ENCODE measurements at places on chromosomes 3 and 15. TPM values are rescaled to one million over a fixed set of nuclear protein-coding genes. Genes with fewer than 3 reads are reported as not detected.

DNA sequence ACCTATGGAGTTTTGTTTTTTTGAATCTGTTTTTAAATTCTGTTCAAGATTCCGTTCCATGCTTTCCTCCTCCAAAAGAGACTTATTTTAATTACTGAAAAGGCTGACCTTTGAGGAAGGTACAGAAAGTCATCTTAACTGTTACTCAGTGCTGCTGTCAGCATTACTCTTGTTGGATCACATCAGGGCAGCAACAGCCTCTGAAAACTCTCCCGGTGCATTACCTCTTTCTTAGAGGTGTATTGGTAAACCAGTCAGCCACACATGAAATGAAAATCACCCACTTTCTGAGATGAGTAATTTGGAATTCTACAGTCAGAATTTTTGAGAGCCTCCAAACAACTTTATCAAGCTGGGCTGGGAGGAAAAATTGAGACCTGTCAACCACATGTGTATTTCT is 88.5 kb upstream of the LIMD1 start:
- no peak for DNase-seq

GRCh38 chr3:59273976-59274375 is 224.2 kb upstream of the CFAP20DC start:
- peak; percentile 88 for DNase-seq

DNA sequence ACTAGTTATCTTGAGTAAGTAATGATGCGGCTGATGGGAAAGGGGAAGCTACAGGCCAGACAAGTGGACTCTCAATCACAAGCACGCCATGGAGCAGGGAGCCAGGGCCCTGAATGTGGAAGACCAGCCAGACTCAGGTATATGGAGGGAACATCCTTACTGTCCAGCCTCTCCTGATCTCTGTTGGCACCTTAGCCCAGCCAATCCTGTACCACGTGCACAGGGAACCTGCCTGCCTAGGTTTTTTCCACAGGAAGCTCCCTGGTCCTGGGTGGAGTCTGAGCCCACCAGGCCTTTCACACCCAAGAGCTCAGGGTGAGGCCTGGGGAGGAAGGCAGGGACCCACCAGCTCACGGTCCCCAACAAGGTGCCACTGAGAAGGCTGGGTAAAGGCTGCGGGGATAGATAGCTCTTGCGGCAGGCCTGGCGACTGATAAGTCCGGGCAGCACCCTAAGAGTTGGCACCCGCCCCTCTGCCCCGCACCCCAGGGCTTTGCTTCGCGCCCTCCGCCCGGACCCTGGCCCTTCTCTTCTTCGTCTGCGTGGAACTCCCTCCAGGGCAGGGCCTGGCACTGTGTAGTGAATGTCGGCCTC is 933 bp upstream of the APEH start:
- DNase-seq: no peak

Gene KIF7
- 7.2 TPM for polyA plus RNA-seq

GRCh38 chr3:90015688-90016356 is 908.4 kb downstream of the EPHA3 start:
- peak; percentile 55 for DNase-seq

Gene TGM4
- polyA plus RNA-seq: not detected

DNA sequence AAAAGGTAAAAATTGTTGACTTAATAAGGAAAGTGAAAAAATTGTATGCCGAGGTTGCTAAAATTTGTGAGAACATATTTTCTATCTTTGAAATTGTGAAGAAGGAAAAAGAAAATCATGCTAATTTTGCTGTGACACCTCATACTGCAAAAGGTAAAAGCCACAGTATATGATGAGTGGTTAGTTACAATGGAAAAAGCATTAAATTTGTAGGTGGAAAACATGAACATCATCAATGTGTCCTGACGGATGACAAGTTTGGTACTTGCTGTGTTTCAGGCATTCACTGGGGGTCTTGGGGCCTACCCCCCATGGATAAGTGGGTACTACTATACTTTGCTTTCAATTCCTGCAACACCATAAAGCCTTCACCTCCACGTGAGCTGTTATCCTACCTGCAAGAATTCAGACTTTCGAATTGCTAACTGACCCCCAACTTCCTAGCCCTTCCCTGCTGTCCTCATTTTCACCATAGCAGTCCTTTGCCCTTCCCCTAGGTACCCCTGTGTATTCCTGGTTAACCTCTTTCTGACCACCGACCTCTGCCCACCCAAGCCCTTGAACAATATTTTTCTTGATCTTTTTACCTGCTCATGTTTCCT is 62.4 kb downstream of the RAB7A start:
- DNase-seq: no peak

DNA sequence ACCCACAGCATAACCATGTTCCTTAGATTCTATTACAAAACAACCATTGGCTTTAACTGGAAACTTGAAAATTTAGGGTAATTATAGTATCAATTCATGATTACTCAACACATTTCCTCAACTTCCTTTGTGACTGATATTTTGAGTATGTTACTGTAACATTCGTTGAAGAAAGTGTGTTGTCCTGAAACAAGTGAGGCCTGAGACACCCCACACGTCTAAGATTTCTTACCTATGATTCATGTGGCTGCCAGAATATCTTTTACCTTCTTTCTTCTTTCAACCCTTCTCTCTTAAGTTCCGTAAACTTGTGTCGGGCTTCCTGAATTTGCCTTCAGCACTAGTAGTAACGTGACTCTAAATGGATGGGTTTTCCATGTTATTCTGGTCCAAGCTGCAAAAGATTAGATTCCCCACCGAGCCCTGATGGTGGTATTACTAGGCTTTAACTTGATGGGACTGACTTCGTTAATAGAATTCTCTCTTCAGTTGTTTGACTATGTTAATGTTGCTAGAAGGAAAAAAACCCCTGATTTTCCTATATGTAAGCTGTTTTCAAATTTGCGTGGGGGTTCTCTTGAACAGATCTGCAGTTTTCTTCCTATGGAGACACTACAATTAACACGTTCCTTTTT is 296.0 kb upstream of the ICE2 start:
- DNase-seq: no peak

Gene ITIH3
- not detected for polyA plus RNA-seq
